ENCODE measurements at places on chromosomes 16 and 17.

DNA sequence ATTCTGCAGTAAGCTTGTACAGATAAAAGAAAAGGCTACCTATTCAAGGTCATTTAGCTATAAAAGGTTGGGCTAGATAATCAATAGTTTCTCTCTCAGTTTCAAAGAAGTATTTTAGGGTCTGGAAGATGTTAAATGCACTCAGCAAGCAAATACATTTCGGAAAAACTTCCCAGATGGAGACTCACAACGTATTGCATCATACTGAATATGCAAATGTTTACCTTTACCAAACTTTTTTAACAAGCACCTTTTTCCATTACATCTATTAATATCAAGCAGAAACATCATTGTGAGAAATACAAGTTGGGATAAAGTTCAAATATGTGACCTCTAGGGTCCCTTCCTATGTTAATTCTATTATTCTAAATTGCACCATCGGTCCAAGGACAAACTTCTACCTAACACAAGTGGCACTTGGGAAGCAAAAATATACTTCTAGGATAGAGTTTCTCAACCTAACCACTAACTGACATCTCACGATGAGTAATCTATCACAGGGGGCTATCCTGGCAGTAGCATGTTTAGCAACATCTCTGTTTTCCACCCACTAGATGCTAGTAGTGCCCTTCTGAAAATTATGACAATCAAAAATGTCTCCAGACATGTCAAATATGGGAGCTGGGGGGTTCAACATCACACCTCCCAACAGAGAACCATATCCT lies 14.5 kb downstream of the KANSL1 start:
- DNase-seq, result no peak

DNA sequence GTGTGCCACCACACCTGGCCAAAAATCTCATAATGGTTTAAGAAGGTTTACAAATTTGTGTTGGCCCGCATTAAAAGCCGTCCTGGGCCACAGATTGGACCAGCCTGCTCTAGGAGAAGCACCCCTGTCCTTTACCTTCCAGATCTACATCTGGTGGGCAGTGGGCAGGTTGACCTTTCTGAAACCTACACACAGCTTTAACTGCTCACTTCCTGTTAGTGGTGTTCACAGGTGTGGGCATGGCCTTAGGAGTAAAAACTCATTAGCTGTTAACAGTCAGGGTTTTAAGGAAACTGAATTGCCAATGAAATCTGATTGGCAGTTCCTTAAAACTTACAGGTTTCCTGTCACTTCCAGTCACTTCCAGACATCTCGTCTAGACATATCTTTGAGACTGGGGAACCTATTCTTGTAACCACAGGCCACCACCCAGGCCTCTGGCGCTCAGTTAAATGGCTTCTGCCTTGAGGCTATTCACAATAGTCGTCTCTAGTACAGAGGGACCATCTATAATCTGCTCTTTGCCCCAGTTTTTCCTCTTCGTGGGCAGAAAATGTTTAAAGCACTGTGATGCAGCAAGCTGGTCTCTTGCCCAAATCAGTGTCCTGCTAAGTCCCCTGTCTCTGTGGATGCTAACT lies 29.3 kb downstream of the GNGT2 start:
- DNase-seq, result no peak

DNA sequence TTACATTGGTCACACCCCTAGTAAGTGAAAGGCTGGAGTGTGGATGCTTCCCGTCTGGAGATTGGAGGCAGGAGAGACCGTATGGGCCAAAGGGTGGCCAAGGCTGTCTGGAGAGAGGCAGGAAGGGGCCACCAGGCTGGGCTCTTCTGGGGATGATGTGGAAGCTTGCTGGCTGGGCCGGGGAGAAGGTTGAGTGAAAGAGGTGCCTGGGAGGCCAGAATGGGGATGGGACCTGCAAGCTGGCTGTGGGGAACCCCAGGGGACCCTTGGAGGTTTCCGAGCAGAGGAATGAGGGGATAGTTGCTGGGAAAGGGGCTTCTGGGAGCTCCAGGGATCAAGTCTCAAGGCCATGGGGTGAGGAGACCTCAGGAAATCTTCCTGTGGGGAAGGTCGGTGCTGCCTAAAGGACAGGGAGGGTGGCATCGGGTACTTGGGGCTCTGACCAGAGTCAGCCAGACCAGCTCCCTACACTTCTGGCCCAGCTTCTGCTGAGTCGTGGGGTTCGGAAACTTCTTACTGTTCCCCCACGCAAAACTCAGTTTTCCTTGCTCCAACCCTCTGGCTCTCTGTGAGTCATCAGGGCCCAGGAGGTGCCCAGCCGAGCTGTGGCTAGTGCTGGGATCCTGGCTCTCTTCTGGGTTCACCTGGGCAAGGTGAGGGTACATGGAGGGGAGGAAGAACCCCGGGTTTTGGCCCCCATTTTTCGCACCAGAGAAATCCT lies 3.1 kb downstream of the MRC2 start:
- DNase-seq, result no peak

- no peak for DNase-seq
Observed at GRCh38 chr17:80694992-80695912, 150.6 kb downstream of the RPTOR start.
